ENCODE measurements at places on chromosomes 1 and 21.

- DNase-seq: no peak
Observed at GRCh38 chr1:1162597-1163537, 10.8 kb upstream of the TTLL10 start.

GRCh38 chr1:214761030-214761429 is 158.0 kb downstream of the CENPF start:
- no peak for DNase-seq

DNA sequence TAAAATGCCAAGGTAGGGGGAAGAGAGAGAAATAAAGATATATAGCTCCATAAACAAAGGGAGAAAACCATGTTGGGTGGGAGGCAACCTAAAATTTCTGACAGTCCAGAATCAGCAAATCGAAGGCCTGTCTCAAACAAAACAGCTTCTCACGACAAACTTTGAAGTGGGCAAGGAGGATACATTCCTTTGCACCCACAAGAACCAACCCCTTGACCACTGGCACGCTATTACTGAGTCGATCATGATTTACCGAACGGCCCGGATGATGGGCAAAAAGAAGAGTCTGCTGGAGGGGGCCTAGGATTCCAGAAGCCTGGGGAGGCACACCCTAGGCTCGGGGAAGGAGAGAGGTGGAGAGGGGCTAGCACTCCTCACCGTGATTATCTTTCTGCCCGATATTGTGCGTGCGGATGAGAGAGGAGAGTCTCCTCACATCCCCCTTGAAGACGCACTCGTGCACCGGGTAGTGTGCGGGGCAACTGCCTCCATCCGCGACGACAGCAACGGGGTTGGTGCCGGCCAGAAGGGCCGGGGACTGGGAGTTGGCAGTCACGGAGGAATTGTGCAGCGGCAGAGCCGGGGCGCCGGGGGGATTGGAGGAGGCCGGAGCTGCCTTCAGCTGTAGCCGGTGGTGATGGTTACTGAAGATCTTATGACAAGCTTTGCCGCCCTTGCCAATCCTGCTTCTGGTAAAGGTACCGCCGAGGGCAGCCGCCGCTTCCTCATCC is 756 bp downstream of the ANKRD13C start:
- DNase-seq: no peak

DNA sequence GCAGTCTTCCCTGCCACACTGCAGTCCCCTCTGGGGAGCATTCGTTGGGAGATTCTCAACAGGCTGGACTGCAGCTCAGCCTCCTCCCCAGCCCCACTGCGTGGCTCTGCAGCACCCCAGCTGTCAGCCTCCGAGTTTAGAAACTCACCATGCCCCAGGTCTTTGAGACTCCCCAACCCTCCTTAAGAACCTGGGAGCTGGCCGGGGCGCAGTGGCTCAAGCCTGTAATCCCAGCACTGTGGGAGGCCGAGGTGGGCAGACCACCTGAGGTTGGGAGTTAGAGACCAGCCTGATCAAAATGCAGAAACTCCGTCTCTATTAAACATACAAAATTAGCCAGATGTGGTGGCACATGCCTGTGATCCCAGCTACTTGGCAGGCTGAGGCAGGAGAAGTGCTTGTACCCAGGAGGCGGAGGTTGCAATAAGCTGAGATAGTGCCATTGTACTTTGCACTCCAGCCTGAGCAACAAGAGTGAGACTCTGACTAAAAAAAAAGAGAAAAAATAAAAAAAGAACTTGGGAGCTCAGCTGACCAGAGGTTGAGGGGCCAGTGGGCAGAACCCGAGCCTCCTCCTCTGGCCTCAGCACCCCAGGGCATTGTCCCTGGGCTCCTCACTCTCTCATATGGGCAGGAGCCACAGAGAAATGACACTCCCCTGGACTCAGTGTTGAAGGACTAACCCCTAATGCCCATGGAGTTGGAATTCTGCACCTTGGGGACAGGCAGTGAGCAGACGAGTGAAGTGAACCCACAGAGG is 5.6 kb downstream of the OLIG2 start:
- DNase-seq: no peak

- no peak for DNase-seq
Observed at GRCh38 chr21:43613755-43614638, 45.3 kb downstream of the HSF2BP start.

- DNase-seq: no peak
Observed at GRCh38 chr1:168236836-168237611, 11.2 kb downstream of the SFT2D2 start.

- DNase-seq: no peak
Observed at GRCh38 chr1:59657873-59658465, 156.8 kb upstream of the HOOK1 start.

DNA sequence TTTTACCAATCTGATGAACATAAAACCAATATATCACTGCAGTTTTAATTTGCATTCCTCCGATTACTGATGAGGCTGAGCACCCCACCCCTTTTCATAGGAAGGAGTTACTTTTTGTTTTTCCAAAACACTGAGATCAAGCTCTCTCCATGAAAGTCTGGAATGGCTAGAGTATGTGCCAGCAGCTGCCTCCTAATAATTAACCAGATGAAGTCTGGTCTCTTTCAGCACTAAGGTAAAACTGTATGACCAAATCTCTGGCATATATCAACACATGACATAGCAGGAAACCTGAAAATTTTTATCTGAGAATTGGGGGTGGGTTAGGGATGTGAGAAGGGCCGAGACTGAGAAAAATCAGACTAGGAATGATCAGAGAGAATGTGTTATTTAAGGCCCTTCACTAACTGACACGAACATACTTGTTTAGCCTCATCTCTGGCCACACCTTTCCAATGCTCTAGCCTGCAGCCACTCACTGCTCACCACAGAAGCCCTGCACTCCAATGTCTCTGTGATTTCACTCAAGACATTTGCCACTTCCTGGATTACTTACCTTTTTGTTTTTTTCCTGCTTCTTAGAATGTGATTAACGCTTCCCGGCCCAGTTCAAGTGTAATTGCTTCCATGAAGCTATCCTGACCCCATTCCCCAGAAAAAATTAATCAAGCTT is 34.7 kb downstream of the WASF2 start:
- DNase-seq: no peak

DNA sequence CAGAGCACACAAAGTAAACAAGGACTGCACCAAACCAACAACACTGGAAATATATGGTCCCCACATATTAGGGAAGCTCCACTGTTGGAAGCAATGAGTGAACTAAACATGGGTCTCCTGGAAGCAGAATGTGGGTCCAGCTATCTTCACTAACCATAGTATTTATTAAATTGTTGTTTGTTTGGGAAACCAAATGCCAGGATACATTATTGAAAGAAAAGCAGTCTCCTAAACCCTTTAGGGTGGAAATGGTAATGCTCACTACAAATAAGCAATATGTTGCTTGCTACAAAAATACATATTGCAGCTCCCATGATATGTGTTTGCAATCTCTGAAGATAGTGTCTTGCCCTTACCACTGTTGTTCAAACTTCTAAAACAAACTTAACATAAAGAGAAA is 2.2 kb downstream of the NEGR1 start:
- no peak for DNase-seq

GRCh38 chr1:104932030-104932915 is 1182.6 kb downstream of the AMY1C start:
- DNase-seq: no peak

- DNase-seq: no peak
Observed at GRCh38 chr1:20279509-20279908, 11.2 kb upstream of the VWA5B1 start.

DNA sequence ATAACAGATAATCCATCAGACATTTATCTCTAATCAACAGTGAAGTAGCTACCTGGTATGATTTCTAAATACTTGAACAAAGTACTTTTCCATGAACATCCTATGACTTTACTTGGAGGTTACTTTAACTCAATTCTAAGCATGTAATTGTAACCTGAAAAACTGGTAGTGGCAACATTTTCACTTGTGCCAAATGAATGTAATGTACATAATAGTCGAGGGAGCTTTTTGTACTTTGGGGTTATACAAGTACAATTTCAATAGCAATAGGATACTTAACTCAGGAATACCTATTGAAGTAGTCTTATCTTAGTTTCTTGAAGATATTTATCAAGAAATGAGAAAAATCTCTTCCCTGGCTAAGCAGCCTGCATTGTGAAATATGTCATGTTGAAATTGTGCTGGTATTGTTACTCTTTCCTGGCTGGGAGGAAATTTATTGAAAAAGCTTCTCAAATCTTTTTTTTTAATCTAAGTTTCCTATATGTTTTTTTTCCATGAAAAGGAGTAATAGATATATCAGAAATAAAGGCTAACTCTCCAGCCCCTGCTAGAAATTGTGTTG is 33.7 kb upstream of the CACYBP start:
- DNase-seq: no peak

- no peak for DNase-seq
Observed at GRCh38 chr1:243422362-243422761, 166.5 kb downstream of the SDCCAG8 start.

DNA sequence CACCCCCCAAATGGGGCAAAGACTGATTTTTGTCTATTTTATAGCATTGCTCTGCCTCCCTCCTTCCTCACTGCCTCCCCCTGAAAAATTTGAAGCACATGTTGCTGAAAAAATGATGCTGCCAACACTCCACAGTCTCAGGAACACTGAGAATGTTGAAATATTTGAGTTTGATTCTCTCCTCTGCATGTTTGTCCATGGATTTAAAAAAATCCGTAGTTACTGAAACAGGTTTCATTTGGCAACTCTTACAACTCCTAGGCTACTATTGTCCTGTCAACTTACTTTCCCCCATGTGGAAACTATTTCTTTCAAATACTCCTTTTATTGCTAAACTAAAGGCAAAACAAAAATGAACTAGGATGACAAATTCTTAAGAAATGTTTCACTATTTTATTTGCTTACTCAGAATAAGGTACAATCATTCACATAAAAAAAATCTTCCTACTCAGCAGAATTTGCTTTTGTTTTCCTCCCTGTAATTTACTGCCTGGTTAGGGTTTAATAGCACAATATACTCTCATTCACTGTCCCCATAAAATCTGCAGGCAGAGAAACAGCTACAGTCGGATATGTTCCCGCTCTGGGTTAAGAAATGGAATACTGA is 50.2 kb downstream of the C21orf91 start:
- no peak for DNase-seq

DNA sequence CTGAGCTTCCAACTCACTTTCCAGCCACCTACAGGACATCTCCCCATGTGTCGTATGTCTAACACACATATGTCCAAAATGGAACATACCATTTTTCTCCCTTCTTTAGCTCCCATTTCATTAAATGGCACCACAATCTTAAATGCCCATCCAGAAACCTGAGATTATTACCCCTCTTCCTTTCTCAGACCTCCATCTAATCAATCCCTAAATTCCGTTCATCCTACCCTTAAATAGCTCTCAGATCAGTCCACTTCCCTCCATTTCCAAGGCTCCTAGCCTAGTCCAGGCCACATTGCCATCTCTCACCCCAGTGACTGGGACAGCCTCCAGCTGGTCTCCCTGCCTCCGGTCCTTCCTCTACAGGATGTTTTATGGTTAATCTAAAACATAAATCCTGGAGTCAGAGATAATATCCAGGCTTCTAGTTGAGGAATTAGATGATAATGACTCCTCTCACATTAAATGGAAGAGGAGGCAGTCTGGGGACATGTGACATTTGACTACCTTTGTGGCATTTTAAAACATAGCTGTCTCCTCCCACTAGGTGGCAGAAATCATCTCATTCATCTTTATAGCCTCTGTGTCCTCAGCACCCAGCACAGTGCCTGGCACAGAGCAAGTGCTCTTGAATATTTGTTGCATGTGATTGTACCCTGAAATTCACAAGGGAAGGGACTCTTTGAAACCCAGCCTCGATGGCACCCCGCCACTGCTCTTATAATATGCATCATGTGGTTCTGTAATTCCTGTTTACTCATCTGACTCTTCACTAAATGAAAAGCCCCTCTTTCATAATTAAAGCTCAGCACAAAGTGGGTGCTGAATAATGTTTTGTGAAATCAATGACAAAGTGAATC is 102.3 kb downstream of the TMEM53 start:
- DNase-seq: no peak

GRCh38 chr1:157819896-157820295 is at the start of gene FCRL1:
TSS of gene FCRL1 (minus strand) at chr1:157820120. CDS start at chr1:157820037, 83 bp downstream.
- DNase-seq: no peak
